ENCODE measurements at places on chromosomes 5 and 9. TPM values are rescaled to one million over a fixed set of nuclear protein-coding genes. Genes with fewer than 3 reads are reported as not detected.

Gene ANKRD31
- total RNA-seq = not detected

- no peak overlapping the region for H3K4me3 ChIP-seq
- H3K36me3 ChIP-seq = no peaks in the 10 kb centered on the region
- no peak overlapping the region for H3K27ac ChIP-seq
- H3K4me1 ChIP-seq = peaks cover 2% of the 10 kb centered on the region
These were observed 269.8 kb downstream of the SYK start for GRCh38 chr9:91071184-91071990.

GRCh38 chr9:137422604-137423513 lies at the start of the genes EXD3 and NOXA1:
TSS of gene EXD3 (minus strand) at chr9:137423162. CDS start at chr9:137395357, 27,805 bp downstream.
TSS of gene NOXA1 (plus strand) at chr9:137423393. CDS start at chr9:137423530, 137 bp downstream.
- H3K27me3 ChIP-seq = no peaks in the 10 kb centered on the region
- H3K4me3 ChIP-seq = peak within 1 kb of the TSS; percentile 100
- H3K36me3 ChIP-seq = no peaks in the 10 kb centered on the region

Gene TIMD4
- 0.31 TPM for total RNA-seq

DNA sequence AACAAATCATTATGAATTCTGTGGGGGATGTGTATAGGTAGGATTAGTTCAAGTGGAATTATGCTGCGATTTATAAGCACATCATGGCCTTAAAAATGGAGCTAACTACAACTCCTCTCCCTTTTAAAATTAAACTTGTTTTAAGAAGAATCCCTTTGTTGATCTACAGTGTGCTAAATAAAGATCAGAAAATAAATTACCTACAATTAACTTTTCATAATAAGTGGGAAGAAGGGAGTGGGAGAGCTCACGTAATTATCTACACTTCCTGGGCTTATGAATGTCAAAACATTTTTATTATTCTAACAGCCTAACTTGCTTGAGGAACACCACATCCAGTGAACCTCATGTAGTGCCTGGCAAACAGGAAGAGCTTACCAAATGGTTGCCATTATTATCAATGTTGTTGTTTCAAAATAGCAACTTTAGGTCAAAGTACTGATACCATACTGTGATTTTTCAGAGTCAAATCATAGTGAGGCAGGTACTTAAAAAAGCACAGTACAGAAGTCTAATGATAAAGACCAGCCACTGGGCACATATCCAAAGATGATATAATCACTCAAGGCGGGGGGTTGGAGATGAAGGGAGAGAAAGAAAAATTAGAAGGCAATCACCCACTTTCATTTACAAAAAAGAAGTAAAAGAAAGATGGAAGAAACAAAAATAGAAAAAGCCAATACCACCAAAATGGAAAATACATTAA lies 174.0 kb downstream of the RAPGEF6 start:
- DNase-seq = no peak
- no peak overlapping the region for H3K4me3 ChIP-seq
- no peaks in the 10 kb centered on the region for H3K27me3 ChIP-seq
- H3K4me1 ChIP-seq = peaks cover 3% of the 10 kb centered on the region

DNA sequence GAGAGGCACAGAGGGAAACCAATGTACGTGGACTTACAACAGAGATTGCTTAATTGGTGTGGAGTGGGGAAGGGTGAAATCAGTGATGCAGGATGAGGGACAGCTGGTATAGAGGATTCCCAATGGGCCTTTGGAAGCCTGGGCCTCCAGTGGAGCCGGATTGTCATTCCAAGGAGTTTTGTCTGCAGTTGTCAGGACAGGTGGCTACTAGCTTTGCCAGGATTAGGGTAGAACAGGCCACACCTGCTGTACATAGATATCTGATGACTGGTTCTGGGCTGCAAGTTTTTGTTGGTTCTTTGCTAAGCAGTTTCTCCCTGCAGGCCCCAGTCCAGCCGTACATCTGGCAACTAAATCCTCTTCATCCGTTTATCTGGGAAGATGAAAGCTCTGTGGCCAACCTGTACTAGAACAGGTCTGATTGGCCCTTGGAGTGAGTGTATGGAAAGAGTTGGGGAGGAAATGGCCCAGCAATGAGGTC lies 4.2 kb downstream of the SKP2 start:
- no peak for DNase-seq
- no peaks in the 10 kb centered on the region for H3K27me3 ChIP-seq
- H3K4me1 ChIP-seq = peaks cover 17% of the 10 kb centered on the region
- H3K27ac ChIP-seq = no peak overlapping the region
